ENCODE measurements at places on chromosomes 4 and X.
A peak's percentile ranks its signal among the peaks of the same experiment; 100 is the strongest.

DNA sequence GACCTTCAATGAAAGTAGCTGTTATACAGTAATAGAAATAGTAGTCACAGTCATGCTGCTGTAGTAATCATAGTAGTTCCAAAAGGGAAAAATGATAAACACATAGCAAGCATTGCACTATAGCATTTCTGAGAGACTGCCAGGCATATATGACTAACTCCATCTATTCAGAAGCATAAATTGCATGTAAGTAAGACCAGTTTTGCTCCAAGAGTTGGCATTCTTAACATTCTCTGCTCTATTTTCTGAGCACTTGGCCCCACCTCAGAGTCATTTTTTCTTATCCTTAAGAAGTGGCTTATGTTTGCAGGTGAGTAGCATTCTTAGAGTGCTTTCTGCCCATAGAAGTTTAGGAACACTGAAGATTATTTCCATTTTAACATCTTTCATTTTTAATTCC is 490.3 kb upstream of the TECRL start:
- no peak for DNase-seq

DNA sequence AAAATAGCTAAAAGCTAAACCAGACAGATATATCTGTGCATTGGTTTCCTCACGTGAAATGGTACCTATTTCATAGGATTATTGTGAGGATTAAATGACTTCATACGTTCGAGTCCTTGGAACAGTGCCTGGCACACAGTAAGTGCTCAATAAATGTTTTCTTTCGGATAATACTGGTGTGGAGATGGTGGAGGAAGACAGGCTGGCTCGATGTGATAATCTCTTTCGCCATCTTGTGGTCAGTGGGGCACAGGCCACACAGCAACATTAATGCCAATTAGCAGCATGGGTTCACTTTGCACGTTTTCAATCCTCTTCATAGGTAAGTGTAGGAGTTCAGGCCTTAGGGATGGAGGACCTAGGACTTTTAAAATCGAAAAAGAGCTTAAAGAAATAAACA is 9.3 kb downstream of the PAGE4 start:
- peak; percentile 0 for DNase-seq

GRCh38 chr4:1345903-1346780 is 866 bp upstream of the UVSSA start:
- DNase-seq, result peak; percentile 57

DNA sequence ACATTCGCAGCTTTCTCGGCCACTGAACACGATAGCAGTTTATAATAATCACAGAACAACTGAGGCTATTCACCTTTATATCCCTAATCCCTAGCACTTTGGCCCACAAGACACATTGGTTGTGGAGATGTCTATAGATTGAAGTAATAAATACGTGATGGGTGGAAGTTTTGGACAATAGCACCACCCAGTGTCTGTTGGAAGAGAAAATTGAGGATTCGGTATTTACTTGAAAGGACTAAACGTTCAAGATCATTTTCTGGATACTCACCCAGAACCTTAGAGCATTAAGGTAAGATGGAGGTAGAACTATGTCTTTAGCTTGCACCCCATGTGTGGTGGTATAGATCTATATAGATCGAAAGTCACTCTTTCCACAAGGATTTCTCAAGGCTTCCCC is 787 bp upstream of the TMSB15A start:
- DNase-seq, result no peak

- DNase-seq, result no peak
These were observed 41.4 kb downstream of the ABHD18 start for GRCh38 chr4:128006592-128006991.
